ENCODE measurements at places on chromosomes 7 and 10.

DNA sequence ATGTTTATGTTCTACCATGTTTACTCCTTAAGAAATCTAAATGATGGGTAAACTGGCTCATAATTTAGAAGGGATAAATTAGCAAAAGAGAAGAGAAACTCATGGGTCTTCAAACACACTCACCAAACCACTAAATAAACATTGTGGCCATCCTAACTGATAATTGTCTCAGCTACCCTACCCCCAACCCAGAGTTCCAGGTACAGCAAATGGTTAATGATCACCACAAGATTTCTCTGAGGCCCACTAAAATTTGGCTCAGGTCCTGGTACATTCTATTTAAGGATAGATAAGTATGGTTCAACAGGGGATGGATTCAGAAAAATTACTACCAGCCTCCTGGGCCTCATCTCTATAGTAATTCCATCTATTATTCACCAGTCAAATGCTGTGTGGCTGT, 21.4 kb downstream of the SLC25A13 start:
- no peak for DNase-seq

DNA sequence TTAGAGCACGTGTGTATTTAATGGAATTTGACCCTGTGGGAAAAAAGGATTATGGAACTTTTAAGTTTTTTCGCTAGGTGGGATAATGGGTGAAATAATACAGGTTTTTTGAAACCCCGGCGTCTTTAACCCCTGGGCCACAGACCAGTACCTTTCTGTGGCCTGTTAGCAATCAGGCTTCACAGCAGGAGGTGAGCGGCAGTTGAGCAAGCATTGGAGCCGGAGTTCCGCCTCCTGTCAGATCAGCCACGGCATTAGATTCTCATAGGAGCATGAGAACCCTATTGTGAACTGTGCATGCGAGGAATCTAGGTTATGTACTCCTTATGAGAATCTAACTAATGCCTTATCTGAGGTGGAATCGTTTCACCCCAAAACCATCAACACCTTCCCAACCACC, 28.6 kb downstream of the WAC start:
- DNase-seq, result no peak

GRCh38 chr7:102318482-102318971, 31.9 kb downstream of the SH2B2 start:
- DNase-seq, result peak; percentile 18

DNA sequence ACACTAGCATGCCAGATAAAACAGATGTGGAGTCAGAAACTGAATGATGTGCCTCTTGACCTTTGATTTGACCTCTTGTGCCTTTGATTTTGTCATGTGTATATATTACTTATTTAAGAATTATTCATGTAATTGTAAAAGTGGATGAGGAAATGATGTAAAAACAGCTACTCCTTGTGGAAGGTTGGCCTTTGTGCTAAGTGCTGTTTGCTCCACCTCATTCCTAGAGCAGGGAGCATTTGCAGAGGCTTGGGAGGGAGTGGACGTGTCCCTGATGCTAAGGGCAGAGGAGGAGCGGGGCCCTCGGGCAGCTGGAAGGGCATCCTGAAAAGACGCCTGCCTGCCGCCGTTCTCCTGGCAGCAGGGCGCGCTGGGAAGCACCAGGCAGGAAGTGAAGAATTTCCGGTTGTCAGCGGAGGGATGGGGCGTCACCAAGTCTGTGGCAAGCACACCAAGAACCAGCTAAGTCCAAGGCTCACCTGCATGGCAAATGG, 197.6 kb upstream of the ZNF32 start:
- DNase-seq, result peak; percentile 78

DNA sequence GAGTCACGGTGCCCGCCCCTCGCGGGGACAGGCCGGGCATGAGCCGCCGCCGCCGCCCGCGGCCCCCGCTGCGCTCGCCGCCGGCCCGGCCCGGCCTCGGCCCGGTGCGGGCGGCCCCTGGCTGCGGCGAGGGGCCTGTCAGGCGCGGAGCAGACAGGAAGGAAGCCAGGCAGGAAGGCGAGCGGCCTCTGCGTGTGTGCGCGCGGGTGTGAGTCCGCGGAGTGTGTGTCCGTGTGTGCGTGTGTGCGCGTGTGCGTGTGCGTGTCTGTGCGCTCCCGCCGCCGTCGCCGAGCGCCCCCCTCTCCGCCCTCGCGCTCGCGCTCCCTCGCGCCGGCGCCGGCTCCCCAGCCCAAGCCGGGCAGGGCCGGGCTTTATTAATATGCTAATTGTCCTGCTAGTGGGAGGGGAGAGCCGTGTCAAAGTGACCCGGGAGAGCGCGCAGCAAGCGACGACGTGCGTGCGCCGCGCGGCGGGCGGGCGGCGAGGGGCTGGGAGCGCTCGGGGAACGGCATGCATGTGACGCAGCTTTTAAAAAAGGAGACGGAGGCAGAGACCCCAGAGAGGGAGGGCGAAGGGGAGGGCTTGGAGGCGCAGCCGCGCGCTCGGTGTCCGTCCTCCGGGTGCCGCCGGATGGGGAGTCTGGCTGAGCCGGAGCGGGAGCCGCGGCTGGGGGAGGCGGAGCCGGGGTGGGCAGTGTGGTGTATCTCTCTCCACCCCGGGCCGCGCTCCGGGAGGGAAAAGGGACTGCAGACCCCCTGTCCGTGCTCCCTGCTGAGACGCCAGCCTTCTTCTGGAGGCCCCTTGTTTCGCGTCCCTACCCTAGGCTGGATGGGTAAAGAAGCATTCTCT, at the start of gene LDB1:
TSS of gene LDB1 (minus strand) at position 227 of the 849 bp plus-strand sequence. CDS start 258 bp downstream, outside the sequence.
- peak; percentile 84 for DNase-seq

GRCh38 chr10:507908-508444, 181.5 kb downstream of the DIP2C start:
- no peak for DNase-seq
